ENCODE measurements at places on chromosomes 11 and 22.

DNA sequence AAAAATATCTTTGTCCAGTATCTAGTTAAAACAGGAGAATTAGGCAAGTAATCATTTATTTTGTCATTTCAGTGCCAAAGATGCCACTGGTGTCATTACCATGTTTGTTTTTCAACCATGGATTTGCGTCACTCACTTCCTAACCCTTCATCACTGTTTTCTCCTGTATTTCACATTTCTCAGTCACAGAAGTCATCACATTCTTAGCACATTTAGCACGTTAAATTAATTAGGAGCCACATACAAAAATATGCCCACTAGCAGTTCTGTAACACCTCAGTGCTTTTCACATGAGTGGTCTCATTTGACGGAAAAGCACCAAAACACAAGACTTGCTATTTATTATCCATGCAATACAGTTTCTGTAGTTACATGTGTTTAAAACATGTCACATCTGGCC lies 546.0 kb downstream of the METTL15 start:
- DNase-seq = no peak

DNA sequence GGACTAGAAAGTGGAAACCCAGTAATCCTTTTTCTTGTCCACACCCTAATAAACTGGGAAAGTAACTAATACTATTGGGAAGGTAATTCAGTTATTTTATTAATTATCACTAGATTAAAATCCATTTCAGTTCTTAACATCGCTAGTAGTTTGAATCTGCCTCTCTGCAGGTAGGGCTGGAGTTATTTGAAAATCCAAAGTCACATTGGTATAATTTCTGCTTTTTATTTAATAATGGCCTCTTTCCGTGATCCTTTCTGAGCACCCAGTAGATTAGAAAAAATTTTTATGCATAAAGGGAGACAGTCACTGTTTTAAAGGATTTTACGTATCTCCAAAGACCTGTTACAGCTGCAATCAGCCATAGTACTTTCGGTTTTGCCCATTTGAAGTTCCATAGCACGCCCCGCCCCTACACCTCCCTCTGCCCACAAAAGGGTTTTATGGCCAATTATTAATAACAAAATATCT lies 605 bp upstream of the COPB1 start:
- DNase-seq = peak; percentile 81

DNA sequence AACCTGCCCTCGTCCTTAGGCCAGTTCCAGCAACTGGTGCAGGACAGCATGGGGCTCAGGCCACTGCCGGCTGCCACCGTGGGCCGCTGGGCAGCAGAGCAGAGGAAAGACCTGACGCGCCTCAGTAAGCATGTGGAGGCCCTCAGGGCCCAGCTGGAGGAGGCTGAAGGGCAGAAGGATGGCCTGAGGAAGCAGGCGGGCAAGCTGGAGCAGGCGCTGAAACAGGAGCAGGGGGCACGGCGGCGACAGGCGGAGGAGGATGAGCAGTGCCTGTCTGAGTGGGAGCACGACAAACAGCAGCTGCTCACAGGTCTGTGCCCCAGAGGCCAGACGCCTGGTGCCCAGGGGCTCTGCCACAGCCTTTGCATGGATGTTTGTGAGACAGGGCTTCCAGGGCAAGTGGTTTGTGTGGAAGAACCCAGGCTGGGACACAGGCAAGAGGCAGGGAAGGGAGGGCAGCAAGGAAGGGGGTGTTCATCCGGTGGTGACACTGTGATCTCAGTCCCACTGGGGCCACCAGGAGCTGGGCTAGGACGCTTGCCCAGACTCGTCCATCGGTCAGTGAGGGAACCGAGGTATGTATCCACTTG lies 13.9 kb downstream of the CCDC157 start:
- DNase-seq = no peak

- no peak for DNase-seq
Observed at GRCh38 chr22:37232140-37232998, 11.7 kb downstream of the RAC2 start.

GRCh38 chr11:86245369-86246292 lies 1.1 kb downstream of the EED start:
- DNase-seq = no peak

DNA sequence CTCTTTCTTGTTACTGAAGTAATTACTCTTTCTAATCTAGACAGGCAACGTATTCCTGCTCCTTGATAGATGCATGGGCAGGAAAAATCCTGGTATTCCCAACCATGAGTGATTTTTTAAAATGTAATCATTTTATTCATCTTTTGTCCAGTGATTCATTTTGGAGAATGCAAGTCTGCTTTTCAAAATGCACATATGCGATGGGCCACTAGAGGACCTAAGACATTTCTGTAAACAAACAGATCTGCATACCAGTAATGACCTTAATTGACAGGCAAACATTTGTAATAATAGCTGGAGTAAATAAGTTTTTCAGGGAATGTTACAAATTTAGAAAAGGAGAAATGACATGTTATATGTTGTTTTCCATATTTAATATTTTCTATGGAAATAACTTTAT lies 1167.6 kb downstream of the JRKL start:
- DNase-seq = no peak

DNA sequence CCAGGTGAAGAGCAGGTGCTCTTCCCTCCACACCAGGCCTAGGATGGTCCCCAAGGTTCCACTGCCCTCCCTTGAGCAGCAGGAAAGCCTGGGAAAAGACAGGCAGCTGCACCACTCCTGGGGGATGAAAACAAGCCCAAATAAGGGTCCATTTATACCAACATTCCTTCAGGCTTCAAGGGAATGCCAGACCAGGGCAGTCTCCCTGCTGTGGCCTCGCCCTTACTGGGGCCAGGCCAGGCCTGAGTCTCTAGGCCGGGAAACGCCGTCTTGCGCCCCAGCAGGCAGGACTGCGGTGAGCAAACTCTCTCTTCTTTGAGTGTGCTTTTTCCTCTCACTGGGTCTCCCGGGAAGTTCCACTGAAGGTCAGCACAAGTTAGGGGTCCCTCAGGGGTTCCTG lies 443.5 kb downstream of the SOX6 start:
- no peak for DNase-seq

DNA sequence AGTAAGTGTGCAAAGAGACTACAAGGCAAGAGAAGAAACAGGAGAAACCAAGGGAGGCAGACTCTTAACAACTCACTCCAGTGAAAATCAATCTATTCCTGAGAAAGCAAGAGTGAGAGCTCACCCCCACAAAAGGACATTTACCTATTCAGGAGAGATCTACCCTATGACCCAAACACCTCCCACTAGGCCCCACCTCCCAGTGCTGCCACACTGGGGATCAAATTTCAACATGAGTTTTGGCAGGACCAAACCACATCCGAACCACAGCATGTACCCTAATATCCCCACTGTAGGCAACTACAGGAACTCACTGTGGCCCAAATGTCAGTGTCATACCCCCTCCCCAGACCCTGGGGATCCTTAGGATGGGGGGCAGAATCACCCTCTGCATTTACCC lies 526.2 kb upstream of the B3GAT1 start:
- DNase-seq = no peak

DNA sequence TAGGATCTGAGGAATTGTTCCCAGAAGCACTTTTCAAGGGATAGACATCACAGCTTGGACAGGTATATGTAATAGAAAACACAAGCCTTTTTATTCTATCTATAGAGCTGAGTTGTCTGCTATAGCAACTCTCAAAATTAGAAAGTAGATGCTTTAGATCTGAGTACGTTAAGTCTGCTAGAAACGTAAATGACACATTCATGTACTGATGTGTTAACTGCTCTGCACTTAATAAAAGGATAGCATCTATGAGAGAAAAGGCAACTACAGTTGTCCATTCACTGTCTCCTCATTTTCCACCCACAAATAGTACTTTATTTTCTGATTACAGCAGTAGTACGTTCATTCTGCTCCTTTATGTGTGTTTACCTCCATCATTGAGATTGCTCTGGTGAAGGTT lies 6.0 kb upstream of the STT3A start:
- DNase-seq = no peak

- DNase-seq = no peak
Observed at GRCh38 chr22:29128891-29129807, 56.3 kb downstream of the KREMEN1 start.

DNA sequence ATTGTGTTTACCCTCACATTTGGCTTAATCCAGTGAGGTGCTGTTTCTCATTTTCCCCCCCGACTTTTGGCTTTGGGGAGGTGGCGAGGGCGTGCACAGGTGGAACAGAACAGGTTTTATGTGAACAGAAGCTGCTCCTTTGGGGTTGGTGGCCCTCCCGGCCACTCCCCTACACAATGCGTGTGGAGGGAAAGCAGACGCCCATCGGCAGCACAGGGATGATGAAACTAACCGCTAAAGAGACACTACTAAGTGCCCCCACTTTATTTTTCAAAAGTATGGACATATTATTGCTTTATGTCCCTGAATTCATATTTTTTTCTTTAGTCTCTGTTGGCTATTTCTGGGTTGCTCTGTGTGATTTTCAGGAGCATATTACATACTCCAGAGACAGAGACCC lies 160.9 kb downstream of the ENTHD1 start:
- no peak for DNase-seq

Data from large intestine (tissue), 12 donors.